ENCODE measurements at places on chromosomes 2 and 18.
A peak's percentile ranks its signal among the peaks of the same experiment; 100 is the strongest.

DNA sequence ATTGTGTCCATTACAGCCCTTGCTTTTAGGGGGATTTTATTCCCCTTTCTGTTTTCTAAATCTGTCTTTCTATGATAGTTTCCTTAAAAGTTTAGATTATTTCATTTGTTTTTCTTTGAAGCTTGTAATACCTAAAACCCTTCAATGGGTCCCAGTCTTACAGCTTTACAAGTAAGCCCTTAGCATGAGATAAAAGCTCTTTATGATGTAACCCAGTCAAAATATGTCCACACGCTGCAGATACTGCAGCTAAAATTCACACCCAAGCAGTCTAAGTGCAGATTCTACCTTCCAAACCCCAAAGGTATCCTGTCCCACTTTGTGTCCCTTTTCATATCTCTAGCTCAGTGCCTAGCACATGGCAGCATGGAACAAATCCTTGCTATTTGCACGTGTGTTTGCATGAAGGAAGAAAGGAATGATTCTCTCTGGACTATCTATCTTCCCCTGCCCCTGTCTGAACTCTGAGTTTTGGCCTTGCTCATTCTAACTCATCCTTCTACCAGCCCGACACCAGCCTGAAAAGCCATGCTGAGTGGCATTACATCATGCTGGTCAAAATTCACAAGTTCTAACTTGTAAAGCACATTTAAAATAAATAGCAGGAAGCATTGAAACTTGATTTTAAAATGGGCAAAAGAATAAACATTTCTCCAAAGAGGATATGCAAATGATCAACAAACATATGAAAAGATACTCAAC lies 623.2 kb downstream of the IRS1 start:
- DNase-seq: no peak

DNA sequence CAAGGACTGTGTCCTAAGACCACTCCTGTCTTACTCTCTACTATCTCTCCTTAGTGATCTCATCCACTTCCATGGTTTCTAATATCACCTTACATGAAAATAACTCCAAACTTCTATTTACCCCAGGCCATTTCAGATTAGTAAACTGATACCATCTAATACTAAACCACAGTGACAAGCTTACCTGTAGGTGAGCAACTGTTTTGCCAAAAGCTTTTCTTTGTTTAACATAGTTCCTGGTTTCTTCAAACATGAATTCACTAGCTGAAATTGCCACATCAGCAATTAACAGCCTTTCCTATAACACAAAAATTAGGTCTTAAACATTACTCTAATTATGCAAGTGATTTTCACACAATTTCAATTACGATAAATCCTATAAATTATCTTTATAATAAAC lies 22.1 kb downstream of the ACADL start:
- no peak for DNase-seq

GRCh38 chr2:25587361-25587760 lies 86.0 kb downstream of the DTNB start:
- peak; percentile 73 for DNase-seq

GRCh38 chr2:235333076-235333475 lies 160.8 kb upstream of the AGAP1 start:
- no peak for DNase-seq

GRCh38 chr2:235024931-235025773 lies 73.3 kb downstream of the SH3BP4 start:
- DNase-seq: no peak

All from activated CD4-positive, alpha-beta memory T cell treated with anti-CD3 and anti-CD28 coated beads for 36 hours (primary cell).